Panc1 (cell line): ENCODE measurements at places on chromosomes 5 and 9. TPM values are rescaled to one million over a fixed set of nuclear protein-coding genes. Genes with fewer than 3 reads are reported as not detected.

The ZNF484 gene
- total RNA-seq = 5.4 TPM

The GOLPH3 gene
- total RNA-seq = 89.7 TPM

The POU5F2 gene
- 0.39 TPM for total RNA-seq

The FTMT gene
- not detected for total RNA-seq

The NR6A1 gene
- 7.6 TPM for total RNA-seq

The RORB gene
- total RNA-seq = 0.08 TPM

The SPTLC1 gene
- total RNA-seq = 58.8 TPM

The COQ4 gene
- total RNA-seq = 19.1 TPM

The TAS2R1 gene
- total RNA-seq = not detected

The SLC25A2 gene
- total RNA-seq = 0.28 TPM

The QRFP gene
- not detected for total RNA-seq

The SPATA31D4 gene
- not detected for total RNA-seq

The EGR1 gene
- total RNA-seq = 12.0 TPM

The MYMK gene
- total RNA-seq = not detected

The FBN2 gene
- 0.08 TPM for total RNA-seq
